Mucosa of descending colon (tissue), 3 donors: ENCODE measurements at places on chromosomes 5 and 9.
A peak's percentile ranks its signal among the peaks of the same experiment; 100 is the strongest.

- peak; percentile 17 for DNase-seq
Observed at GRCh38 chr5:178223196-178223773, 9.3 kb downstream of the PHYKPL start.

- no peak for DNase-seq
Observed at GRCh38 chr9:17117372-17117771, 17.5 kb upstream of the CNTLN start.

GRCh38 chr5:85769347-85769746, 848.4 kb upstream of the COX7C start:
- no peak for DNase-seq

GRCh38 chr5:179198825-179199224, 138.7 kb downstream of the ZNF354C start:
- DNase-seq, result peak; percentile 29

- DNase-seq, result no peak
Observed at GRCh38 chr9:73037613-73038012, 84.8 kb upstream of the ALDH1A1 start.

- DNase-seq, result peak; percentile 75
Observed at GRCh38 chr5:150000990-150001659, 586 bp downstream of the HMGXB3 start.

GRCh38 chr5:89308606-89309040, 425.6 kb upstream of the MEF2C start:
- no peak for DNase-seq

DNA sequence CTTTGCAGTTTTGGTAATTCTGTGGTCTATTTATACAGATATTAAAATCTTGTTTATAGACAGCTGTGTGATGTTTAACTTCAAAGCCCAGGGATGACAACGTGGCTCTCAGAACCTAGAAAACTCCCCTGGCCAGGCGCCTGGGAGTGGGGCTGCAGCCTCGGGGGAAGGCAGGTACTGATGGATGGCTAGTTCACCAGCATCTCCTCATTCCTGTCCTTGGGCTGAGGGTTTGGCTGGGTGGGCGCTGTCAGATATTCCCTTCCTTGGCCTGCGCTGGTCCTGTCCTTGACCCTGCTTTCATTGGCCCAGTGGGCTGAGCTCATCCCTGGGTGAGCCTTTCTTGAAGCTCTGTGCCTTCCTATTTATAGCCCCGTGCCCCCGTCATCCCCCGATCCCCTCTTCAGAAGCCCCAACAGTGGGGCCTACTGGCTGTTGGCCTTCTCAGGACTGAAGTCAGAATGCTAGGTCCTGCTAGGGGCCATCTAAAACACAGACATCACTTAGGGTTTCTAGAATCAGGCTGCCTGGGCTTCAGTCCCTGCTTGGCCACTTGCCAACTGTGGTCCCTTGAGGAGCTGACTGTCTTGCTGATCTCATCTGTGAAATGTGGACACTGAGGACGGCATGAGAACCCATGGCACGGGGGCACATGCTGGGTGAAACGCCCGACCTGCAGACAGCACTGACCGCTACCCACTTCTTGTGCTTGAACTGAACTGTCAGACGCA, 20.9 kb downstream of the SH3GLB2 start:
- DNase-seq, result no peak

- no peak for DNase-seq
Observed at GRCh38 chr5:2886531-2886930, 135.1 kb upstream of the IRX2 start.

- DNase-seq, result no peak
Observed at GRCh38 chr5:50967563-50968355, 301.3 kb downstream of the PARP8 start.

DNA sequence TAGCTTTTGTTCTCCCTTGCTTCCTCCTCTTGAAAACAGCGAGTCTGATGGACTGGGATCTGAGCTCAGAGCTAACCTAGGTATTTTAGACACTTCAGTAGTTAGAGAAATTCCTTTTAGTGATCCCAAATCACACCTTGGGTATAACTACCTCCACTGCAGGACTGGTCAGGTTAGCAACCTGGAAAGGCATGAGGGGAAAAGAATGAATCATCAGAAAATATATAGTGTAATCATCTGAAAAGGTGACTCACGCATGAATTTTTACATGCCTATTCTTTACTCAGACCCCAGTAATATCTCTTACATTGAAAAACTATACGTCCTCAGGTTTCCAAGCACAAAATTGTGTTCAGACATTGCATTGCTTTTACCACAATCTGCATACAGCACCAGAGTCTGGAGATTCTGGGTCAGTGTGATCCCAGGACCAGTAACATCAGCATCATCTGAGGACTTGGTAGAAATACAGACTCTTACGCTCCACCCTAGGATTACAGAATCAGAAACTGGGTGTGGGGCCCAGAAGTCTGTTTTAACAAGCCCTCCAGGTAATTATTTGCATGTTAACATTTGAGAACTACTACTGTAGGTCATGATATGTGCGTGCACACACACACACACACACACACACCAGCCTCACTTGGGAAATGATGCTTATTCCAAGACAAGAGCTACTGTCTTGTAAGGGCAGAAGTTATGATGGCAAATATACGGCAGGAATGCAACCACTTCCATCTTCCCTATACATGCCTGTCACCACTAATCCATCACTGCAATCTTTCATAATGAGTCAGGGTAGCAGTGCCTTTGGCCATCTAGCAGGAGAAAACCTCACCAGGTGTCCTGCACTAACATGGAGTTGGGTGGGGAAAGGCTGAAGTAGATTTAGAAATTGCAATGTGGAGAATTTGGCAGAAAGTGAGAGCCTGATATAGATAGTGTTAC, 271.6 kb upstream of the MAP3K1 start:
- DNase-seq, result no peak

- DNase-seq, result no peak
Observed at GRCh38 chr5:147403651-147404640, 105.9 kb downstream of the DPYSL3 start.

GRCh38 chr5:173582216-173583111, 34.0 kb downstream of the BOD1 start:
- DNase-seq, result no peak

DNA sequence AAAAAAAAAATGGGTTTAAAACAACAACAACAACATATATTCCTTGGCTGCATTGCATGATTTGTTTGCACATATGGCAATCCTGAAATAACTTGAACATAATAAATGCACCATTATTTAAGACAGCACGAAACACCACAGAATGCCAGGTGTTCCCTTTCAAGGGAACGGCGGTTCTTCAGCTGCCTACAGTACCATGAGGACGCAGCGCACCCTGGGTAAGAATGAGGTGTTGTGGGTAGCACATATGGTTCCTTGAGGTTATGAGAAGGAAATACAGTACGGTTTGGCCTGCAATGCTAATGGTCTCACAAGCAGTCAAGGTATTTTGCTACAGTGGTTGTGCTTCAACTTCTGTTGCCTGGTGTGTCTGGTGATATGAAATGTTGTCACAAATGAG, 174.8 kb downstream of the SLC12A2 start:
- no peak for DNase-seq

GRCh38 chr9:124932333-124932732, 8.6 kb downstream of the GOLGA1 start:
- no peak for DNase-seq

DNA sequence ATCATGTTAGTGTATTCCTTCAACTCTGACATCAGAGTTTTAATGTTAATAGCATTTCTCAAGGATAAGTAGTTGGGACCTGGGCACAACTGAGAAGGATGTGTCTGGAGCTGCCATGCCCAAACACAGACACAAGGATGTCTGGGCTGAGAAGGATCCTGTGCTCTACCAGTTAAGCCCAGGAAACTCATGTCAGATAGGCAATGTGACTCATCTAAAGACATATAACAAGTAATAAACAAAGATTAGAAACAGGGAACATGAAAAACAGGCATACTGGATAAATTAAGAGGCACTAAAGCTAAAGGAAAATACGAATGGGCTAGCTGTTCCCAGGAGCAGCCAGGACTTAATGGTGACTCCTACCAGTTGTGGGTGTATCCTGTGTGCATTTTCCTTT, 9.1 kb upstream of the EGFLAM start:
- DNase-seq, result no peak

GRCh38 chr5:34486160-34486848, 169.8 kb upstream of the RAI14 start:
- peak; percentile 95 for DNase-seq

GRCh38 chr9:70403618-70404025, 10.8 kb downstream of the KLF9 start:
- DNase-seq, result no peak

- DNase-seq, result no peak
Observed at GRCh38 chr5:141902015-141902814, 21.5 kb upstream of the DELE1 start.

DNA sequence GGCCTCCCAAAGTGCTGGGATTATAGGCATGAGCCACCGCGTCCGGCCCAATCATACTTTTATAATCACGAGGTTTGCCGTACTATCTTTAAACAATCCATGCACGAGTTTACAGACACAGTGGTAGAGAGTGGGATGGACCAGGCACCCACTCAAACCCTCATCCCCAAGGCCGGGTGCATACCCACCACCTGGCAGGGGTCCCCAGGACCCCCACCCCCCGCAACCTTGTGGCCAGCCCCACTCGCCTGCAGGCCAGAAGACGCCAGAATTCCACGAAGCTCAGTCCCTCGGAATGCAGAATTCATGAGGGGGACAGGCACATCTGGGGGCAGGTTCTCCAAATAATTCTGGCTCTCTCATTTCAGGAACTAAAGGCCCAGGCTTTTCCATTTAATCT, 17.1 kb downstream of the NACC2 start:
- peak; percentile 14 for DNase-seq

GRCh38 chr5:125026867-125027731, 280.7 kb upstream of the ZNF608 start:
- no peak for DNase-seq

- DNase-seq, result no peak
Observed at GRCh38 chr9:88571419-88571818, 36.4 kb downstream of the NXNL2 start.

GRCh38 chr5:91424638-91425436, 41.7 kb upstream of the ARRDC3 start:
- no peak for DNase-seq

GRCh38 chr5:169027501-169028061, 273.4 kb downstream of the SLIT3 start:
- DNase-seq, result no peak

GRCh38 chr9:124502711-124503702, 4.2 kb downstream of the NR5A1 start:
- peak; percentile 20 for DNase-seq

GRCh38 chr5:69268899-69269298, 34.2 kb downstream of the CDK7 start:
- DNase-seq, result no peak

DNA sequence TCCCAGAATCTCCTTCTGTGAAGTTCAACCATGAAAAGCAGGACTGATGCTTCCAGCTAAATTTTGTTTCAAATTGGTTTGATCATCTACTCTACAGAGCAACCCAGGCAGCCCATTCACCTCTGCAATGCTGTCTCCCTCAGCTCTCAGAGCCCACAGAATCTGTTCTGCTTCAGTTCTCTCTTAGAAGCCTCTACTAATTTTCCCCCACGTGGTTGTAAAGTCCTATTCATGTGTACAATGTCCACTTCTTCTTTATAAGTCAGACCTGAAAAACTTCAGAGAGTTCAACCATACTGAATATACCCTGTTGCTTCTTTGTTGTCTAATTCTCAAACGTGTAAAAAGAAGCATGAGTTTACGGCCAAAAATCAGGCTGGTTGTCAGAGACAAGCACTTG, 21.3 kb upstream of the FAM13B start:
- no peak for DNase-seq

DNA sequence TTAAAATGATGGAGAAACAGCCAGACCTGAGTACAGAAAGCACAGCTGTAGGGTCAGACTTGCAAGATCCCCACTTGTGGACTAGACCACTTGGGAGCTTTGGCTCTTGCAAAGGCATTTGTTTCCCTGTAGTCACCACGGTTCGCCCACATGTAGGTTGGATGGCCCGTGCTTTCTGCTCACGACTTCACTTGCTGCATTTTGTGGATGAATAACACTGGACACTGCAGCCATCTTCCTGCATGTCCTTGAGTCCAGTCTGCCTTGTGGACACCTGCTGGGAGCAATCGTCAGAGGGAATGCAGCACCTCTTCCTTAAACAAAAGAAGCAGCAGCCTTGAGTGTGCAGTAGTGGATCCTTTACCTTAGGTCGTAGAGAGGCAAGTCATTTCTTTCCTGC, 372.9 kb upstream of the IRX2 start:
- no peak for DNase-seq

GRCh38 chr5:89095341-89095740, 212.4 kb upstream of the MEF2C start:
- DNase-seq, result no peak

DNA sequence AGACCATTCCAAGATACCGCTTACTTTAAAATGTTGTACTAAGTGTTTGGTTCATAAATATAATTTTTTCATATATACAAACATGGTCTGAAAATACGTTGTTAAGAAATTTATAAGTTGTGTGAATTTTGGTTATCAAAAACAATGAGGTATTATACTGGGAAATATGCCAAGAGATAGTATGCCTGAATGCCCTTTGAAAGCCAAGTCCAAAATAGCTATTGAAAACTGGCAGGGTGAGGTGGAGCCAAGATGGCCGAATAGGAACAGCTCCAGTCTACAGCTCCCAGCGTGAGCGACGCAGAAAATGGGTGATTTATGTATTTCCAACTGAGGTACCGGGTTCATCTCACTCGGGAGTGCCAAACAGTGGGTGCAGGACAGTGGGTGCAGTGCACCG, 533.5 kb downstream of the ZNF608 start:
- no peak for DNase-seq

GRCh38 chr5:6601271-6601670, 31.6 kb downstream of the NSUN2 start:
- no peak for DNase-seq

- no peak for DNase-seq
Observed at GRCh38 chr9:136823136-136824046, 15.6 kb downstream of the RABL6 start.

- DNase-seq, result peak; percentile 26
Observed at GRCh38 chr5:88602584-88602983, 280.4 kb downstream of the MEF2C start.

DNA sequence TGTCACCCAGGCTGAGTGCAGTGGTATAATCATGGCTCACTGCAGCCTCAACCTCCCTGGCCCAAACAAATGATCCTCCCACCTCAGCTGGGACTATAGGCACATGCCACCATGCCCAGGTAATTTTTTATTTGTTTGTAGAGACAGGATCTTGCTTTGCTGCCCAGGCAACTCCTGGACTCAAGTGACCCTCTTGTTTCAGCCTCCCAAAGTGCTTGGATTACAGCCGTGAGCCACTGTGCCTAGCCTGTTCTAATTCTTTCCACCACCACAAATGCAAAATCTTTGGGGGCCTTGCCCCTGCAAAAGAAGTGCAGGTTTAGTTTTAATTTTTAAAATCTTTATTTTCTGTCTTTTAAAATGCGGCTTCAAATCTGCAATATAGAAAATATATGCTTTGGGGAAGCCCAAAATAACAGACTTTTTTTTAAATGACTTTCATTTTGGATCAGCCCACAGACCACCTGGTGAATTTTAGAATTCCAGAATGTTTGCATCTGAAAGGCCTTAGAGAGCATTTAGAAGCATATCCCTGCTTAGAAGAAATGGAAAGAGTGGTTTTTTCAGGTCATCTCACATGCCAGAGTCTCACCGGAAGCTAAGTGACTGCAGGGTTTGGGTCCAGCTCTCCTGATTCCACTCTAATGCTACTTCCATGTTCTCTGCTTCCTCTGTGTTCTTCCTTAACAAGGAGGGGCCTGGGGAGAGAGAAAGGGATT, 111.4 kb upstream of the FER start:
- DNase-seq, result no peak
